Left lung (tissue), 14 donors: ENCODE measurements at places on chromosomes 1 and 21. TPM values are rescaled to one million over a fixed set of nuclear protein-coding genes. Genes with fewer than 3 reads are reported as not detected.

DNA sequence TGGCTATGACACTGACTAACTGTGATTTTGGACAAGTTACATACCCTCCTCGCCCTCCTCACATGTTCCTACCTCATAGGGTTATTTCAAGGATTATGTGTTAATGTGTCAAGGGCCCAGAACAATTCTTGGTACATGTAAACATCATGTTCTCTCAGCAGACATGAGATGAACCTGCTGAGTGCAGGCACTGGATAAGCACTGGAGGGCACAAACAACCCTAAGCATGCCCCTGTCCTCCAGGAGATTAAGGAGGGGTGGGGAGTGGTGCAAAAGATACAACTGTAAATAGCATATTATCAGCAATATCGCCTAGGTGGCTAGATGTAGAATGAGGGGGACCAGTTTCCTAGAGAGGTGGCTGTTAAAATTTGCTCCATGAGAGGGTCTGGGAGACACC is 17.7 kb upstream of the RGS16 start:
- DNase-seq = no peak

GRCh38 chr1:47827109-47827508 is 170.1 kb downstream of the TRABD2B start:
- DNase-seq = no peak

GRCh38 chr1:94105957-94106529 is 14.9 kb downstream of the ABCA4 start:
- DNase-seq = no peak

GRCh38 chr21:42172596-42173483 is 46.1 kb upstream of the ABCG1 start:
- no peak for DNase-seq

Gene SLC9C2
- polyA plus RNA-seq = 0.61 TPM

- no peak for DNase-seq
Measured at GRCh38 chr1:247332623-247333361, 1.1 kb upstream of the ZNF496 start.

DNA sequence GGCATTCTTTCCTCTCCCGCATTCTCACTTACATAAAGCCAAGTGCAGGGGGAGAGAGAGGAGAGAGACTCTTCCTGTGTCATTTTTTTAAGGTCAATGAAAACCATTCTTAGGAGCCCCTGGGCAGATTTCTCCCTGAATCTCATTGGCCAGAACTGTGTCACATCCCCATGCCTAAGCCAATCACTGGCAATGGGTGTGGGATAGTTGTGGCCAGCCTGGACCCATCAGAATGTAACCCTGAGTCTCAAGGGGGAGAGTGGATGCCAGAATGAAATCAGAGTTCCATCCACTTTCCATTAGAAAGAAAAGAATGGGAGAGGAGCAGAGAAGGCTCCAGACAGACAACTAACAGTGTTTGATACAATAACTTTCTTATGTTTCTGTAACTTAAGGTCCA is 31.2 kb upstream of the COQ8A start:
- no peak for DNase-seq

- no peak for DNase-seq
Measured at GRCh38 chr21:27703791-27704190, 736.9 kb upstream of the ADAMTS5 start.

Gene STYXL2
- 1.0 TPM for polyA plus RNA-seq

DNA sequence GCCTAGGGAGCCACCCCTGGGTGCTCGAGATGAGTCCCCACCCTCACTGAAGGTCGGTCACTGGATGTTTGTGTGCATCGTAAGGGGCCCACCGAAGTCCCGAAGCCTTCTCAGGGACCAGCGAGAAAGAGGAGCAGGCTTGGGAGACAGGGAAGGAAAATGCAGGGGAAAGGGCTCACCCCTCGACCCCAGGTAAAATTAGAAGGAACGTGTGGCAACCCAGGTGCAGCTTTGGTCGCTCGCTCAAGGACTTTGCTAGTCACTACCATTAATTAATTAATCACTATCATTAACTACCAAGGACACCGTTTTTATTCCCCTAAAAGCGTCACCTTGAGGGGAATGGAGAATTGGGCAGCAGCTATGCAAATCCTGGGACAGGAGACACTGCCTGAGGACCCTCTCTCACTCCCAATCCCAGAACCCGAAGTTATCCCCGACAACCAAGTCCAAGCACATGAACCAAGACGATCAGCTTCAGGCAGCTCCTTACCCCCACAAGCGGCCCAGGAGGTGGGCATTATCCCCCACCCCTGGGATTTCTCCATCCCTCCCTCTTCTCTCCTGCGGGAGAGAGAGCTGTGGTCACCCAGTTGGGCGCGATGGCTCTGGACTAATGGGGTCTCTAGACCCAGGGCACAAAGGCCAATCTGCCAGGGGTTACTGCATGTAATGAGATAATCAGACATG is 4.2 kb upstream of the SIM2 start:
- no peak for DNase-seq

DNA sequence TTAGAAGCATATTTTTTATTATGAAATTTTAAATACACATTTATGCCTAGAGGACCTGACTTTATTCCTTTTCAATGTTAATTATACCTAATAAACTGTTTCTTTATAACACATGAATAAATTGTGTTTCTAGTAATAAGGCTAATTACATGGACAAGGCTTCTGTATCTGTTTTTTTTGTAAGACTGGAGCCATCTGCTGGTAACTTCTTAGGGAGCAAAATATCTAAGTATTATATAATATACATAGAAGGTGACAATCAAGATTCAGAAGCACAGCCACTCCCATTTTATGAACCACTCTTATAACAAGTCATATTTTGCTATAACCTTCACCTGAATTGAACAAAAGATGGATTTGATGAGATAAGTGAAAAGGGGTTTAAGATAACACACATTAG is 84.2 kb downstream of the LBR start:
- DNase-seq = no peak

Gene FAM43B
- polyA plus RNA-seq = 0.85 TPM

GRCh38 chr1:84583648-84584047 is 9.4 kb upstream of the CTBS start:
- DNase-seq = no peak

Gene AMIGO1
- polyA plus RNA-seq = 3.8 TPM

GRCh38 chr1:21318714-21319159 is 28.5 kb upstream of the ECE1 start:
- no peak for DNase-seq

Gene OPN3
- 23.4 TPM for polyA plus RNA-seq

Gene ABCG1
- 10.8 TPM for polyA plus RNA-seq

DNA sequence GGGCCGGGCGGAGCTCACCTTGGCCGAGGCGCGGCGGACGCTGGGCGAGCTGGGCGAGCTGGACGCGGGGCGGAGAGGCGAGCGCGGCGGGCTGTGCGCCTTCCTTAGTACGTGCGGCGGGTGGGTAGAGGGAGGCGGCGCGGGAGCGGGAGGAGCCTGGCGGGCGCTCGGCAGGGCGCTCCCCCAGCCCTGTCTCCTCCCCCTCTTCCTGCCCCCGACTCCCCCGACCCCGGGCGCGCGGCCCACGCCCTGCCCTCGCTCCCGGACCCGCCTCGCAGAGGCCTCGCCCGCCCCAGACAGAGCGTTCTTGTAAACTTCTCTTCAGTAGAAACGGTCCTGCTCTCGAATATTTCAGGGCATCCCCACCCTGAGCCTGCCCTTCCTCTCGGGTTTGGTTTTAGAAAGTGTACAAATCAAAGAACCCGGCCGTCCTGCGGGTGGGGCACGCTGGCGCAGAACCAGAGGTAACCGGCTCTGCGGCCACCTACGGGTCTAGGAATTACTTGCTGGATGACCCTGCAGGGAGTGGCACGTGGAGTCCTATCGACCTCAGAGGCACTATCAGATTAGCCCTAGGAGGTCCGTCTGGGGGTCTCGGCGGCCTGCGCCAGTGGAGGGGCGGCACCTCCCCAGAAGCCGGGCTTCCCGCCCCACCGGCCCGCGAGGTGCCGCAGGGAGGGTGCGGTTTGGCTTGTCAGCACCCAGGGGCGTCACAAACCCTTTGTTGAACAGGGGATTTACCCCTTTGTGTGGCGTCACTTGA is at the start of gene S100A10:
TSS of gene S100A10 (minus strand) at position 126 of the 763 bp plus-strand sequence. CDS start 7,629 bp downstream, outside the sequence.
- DNase-seq = peak; percentile 60

GRCh38 chr1:9996624-9997582 is at the start of gene RBP7:
TSS of gene RBP7 (plus strand) at chr1:9997228. CDS start at chr1:9997259, 31 bp downstream.
- DNase-seq = no peak

Gene LORICRIN
- not detected for polyA plus RNA-seq
